ENCODE measurements at places on chromosomes 1 and 21. TPM values are rescaled to one million over a fixed set of nuclear protein-coding genes. Genes with fewer than 3 reads are reported as not detected.
A peak's percentile ranks its signal among the peaks of the same experiment; 100 is the strongest.

GRCh38 chr1:50438945-50439344, 15.7 kb upstream of the DMRTA2 start:
- H3K36me3 ChIP-seq = no peaks in the 10 kb centered on the region
- H3K27ac ChIP-seq = no peak overlapping the region
- DNase-seq = no peak

Gene HRNR
- total RNA-seq = not detected

DNA sequence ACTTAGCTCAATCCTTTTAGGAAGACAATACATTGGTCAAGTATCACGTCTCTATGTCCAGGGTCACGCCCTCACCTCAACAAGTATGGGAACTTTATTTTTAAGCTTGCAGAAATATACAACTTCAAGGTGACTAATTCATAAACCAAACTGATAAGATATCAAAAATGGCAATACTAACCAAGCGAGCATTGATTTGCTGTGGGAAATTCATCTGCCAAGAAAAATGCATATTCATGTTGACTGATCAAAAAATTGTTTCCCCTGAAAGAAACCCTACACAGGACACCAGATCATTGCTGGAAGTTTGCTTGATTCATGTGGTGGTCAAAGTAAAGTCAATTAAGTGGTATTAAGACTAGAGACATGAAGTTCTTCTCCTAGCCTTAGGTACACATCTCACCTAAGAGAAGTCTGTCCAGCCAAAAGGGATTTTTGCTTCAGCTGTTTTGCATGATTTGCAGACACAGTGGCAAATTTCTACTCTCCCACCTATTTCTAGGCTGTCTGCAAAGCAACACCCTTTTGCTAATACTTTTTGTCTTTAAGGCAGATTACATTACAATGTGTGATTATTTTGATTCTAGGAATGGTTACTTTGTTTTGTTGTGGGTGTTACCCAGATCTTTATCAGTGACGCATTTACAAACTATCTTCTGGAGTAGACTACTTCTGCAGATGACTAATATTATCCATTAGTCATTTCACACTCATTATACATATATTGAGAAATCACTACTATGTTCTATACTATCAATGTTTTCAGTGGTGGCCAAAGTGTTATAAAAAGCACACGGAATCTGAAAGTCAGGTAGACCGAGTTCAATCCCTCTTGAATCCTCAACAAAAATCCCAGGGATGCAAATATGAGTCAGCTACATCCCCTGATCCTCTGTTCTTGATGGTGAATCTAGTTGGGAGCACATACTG, 12.4 kb downstream of the SAMSN1 start:
- no peak overlapping the region for H3K27ac ChIP-seq
- H3K27me3 ChIP-seq = no peaks in the 10 kb centered on the region
- H3K4me1 ChIP-seq = no peaks in the 10 kb centered on the region

GRCh38 chr1:9400425-9401079, 107.9 kb downstream of the SPSB1 start:
- no peaks in the 10 kb centered on the region for H3K27me3 ChIP-seq
- peaks cover 14% of the 10 kb centered on the region for H3K4me1 ChIP-seq
- no peak overlapping the region for H3K4me3 ChIP-seq
- DNase-seq = no peak

Gene CATSPERE
- total RNA-seq = 0.86 TPM

Gene CENPF
- 213 TPM for total RNA-seq

DNA sequence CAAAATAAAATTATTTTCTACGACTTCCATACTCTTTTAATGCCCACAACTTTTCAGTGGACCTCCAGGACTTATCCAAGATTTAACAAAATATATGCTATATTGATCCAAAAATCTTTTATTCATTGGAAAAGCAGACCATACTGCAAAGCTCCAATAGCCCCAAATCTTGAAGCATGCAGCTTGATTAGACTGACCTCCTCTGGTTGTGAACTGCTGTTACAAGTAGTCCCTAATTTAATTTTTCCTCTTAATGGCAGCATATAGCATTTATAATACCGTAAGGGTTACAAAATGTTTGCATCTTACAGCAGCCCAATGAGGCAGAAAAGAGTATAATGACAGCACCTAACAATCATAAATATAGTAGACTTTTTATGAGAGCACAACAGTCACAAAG, 49.8 kb downstream of the TPR start:
- H3K4me3 ChIP-seq = no peak overlapping the region
- no peaks in the 10 kb centered on the region for H3K4me1 ChIP-seq
- H3K36me3 ChIP-seq = peaks cover 45% of the 10 kb centered on the region
- peak; percentile 9 for DNase-seq
- no peak overlapping the region for H3K27ac ChIP-seq
- H3K27me3 ChIP-seq = no peaks in the 10 kb centered on the region

Gene CELA3A
- not detected for total RNA-seq

- no peaks in the 10 kb centered on the region for H3K4me1 ChIP-seq
- H3K27ac ChIP-seq = no peak overlapping the region
- no peak overlapping the region for H3K4me3 ChIP-seq
- DNase-seq = no peak
Measured at GRCh38 chr21:43752758-43753438, 23.2 kb downstream of the CSTB start.

DNA sequence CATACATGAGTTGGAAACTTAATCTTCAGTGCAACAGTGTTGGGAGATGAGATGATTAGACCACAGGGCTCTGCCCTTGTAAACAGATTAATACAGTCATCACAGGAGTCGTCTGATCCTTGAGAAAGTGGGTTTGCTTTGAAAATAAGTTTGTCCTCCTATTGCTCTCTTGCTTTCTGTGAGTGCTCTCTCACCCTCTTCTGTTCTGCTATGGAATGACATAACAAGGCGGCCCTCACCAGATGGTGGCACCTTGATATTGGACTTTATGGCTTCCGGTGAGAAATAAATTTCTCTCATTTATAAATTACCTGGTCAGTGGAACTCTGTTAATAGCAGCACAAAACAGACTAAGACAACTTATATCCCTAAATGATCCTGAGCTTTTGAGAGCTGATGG, 353.6 kb downstream of the BRINP3 start:
- H3K4me3 ChIP-seq = no peak overlapping the region
- H3K36me3 ChIP-seq = no peaks in the 10 kb centered on the region
- no peaks in the 10 kb centered on the region for H3K4me1 ChIP-seq

- no peak overlapping the region for H3K4me3 ChIP-seq
- no peaks in the 10 kb centered on the region for H3K27me3 ChIP-seq
- no peaks in the 10 kb centered on the region for H3K36me3 ChIP-seq
- H3K27ac ChIP-seq = no peak overlapping the region
Measured at GRCh38 chr1:208029381-208030287, 118.7 kb upstream of the CD34 start.

GRCh38 chr1:228314315-228314657, 92.3 kb downstream of the TRIM11 start:
- no peak for DNase-seq
- no peak overlapping the region for H3K27ac ChIP-seq
- no peak overlapping the region for H3K4me3 ChIP-seq

- H3K27ac ChIP-seq = no peak overlapping the region
- no peaks in the 10 kb centered on the region for H3K36me3 ChIP-seq
- DNase-seq = no peak
- no peak overlapping the region for H3K4me3 ChIP-seq
- H3K27me3 ChIP-seq = no peaks in the 10 kb centered on the region
Measured at GRCh38 chr21:8991088-8991907, 1530.1 kb upstream of the TPTE start.

- no peaks in the 10 kb centered on the region for H3K27me3 ChIP-seq
- H3K36me3 ChIP-seq = no peaks in the 10 kb centered on the region
- H3K4me3 ChIP-seq = no peak overlapping the region
- H3K27ac ChIP-seq = no peak overlapping the region
- H3K4me1 ChIP-seq = peaks cover 26% of the 10 kb centered on the region
Measured at GRCh38 chr1:83641796-83642443, 357.0 kb downstream of the TTLL7 start.

GRCh38 chr1:14782741-14783591, 184.5 kb downstream of the KAZN start:
- no peak overlapping the region for H3K4me3 ChIP-seq
- H3K36me3 ChIP-seq = no peaks in the 10 kb centered on the region
- DNase-seq = no peak
- H3K27ac ChIP-seq = no peak overlapping the region

DNA sequence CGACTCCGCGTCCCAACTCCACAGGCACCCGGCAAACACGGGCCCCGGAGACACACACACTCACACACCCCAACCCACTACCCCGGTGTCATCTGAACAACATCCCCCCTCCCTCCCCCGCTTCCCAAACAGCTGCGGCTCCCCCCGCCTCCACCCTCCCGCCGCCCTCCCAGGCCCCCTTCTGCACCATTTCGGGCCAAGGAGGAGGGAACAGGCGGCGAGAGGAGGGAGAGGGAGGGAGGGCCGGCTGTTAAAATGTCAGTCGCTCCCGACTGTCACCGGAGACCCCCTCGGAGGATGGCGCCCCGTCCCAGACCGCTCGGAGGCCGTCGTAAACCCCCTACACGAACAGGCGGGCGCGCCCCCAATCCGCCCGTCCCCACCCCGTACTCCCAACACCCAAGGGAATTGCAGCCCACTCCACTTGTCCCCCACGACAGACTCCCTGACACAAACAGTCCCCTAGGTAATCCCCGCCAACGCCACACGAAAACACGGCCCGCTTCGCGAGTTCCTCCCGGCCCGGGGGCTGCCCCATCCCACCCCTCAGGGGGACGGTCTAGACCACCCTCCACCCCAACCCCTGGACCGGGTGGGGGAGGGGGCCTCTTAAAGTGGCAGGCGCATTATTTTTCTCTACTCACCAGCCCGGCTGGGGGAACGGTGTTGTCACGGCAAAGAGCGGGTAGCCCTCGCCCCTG, 583 bp downstream of the MEF2D start:
- H3K4me3 ChIP-seq = peak overlapping the region; percentile 93
- peaks cover 35% of the 10 kb centered on the region for H3K4me1 ChIP-seq
- DNase-seq = peak; percentile 75

Gene FAM78B
- 0.43 TPM for total RNA-seq

- DNase-seq = no peak
- H3K4me1 ChIP-seq = peaks cover 22% of the 10 kb centered on the region
- H3K27ac ChIP-seq = no peak overlapping the region
- H3K36me3 ChIP-seq = no peaks in the 10 kb centered on the region
Measured at GRCh38 chr1:214476986-214477870, 74.2 kb downstream of the PTPN14 start.

GRCh38 chr1:110148961-110149360, 1.3 kb upstream of the SLC6A17 start:
- H3K36me3 ChIP-seq = no peaks in the 10 kb centered on the region
- H3K4me3 ChIP-seq = no peak overlapping the region
- H3K27me3 ChIP-seq = peaks cover 100% of the 10 kb centered on the region
- H3K27ac ChIP-seq = no peak overlapping the region
- peak; percentile 34 for DNase-seq

Gene FCRL4
- not detected for total RNA-seq

GRCh38 chr1:71427066-71427465, 346.2 kb upstream of the ZRANB2 start:
- H3K4me3 ChIP-seq = no peak overlapping the region
- no peak overlapping the region for H3K27ac ChIP-seq
- H3K4me1 ChIP-seq = no peaks in the 10 kb centered on the region
- no peak for DNase-seq
- H3K27me3 ChIP-seq = no peaks in the 10 kb centered on the region
- H3K36me3 ChIP-seq = no peaks in the 10 kb centered on the region

GRCh38 chr1:60866917-60867531, 215.3 kb upstream of the NFIA start:
- peaks cover 4% of the 10 kb centered on the region for H3K4me1 ChIP-seq
- no peaks in the 10 kb centered on the region for H3K36me3 ChIP-seq
- no peak for DNase-seq
- H3K27me3 ChIP-seq = no peaks in the 10 kb centered on the region
- no peak overlapping the region for H3K27ac ChIP-seq
- H3K4me3 ChIP-seq = no peak overlapping the region

DNA sequence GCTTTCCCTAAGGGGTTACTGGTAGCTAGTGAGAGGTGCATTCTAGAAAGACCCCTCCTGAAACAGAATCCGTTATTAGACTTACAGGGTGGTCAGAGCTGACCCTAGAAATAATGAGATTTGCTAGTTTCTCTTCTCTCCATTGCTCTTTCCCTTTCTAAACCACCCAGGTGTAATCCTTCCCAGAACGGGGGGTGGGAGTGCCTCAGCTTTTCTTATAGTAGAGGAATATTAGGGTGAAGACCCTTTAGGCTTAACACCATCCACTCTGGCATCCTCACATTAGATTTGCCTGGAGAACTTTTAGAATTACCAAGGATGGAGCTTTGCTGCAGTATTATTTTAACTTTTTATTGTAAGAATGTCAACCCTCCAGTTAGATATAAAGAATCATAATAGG, 49.4 kb downstream of the CAPN9 start:
- no peaks in the 10 kb centered on the region for H3K36me3 ChIP-seq
- peaks cover 18% of the 10 kb centered on the region for H3K27me3 ChIP-seq
- H3K27ac ChIP-seq = no peak overlapping the region
- DNase-seq = no peak
- no peak overlapping the region for H3K4me3 ChIP-seq

DNA sequence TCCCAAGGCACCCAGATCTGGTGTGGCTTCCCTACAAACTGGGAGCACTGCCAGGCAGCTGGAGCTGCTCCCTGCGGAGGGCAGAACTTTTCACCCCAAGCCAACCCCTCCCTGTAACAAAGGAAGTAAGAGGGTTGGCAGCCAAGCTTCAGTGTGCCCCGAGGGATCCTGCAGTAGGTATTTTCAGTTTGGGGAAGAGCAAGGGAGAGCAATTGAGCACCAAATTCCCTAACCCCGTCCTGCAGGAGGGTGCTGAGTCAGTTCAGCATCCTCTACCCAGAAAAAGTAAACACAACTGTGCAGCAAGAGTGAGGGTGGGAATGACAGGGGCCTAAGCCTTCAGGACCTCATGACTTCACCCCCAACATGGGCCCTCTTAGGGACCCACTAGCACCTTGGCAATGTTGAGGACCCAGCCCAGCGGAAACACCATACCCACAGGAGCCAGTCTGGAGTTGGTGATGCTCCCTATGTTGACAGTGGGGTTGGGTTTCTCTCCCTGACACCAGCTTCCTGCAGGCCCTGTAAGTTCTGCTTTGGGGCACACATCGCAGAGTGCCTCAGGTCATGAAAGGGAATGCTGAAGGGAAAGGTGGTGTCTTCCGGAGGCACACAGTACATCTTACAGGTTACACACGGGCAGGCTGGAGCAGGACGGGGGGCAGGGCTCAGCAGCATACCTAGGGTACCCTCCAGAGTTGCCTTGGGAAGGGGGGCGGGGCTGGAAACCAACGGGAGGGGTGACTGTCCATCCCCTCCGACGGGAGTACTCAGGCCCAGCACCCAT, 14.8 kb downstream of the SH3BP5L start:
- no peaks in the 10 kb centered on the region for H3K27me3 ChIP-seq
- H3K36me3 ChIP-seq = no peaks in the 10 kb centered on the region
- no peak overlapping the region for H3K4me3 ChIP-seq
- DNase-seq = no peak
- no peaks in the 10 kb centered on the region for H3K4me1 ChIP-seq
- H3K27ac ChIP-seq = no peak overlapping the region

- no peaks in the 10 kb centered on the region for H3K36me3 ChIP-seq
- peaks cover 16% of the 10 kb centered on the region for H3K27me3 ChIP-seq
- peaks cover 6% of the 10 kb centered on the region for H3K4me1 ChIP-seq
- H3K27ac ChIP-seq = no peak overlapping the region
- no peak for DNase-seq
Measured at GRCh38 chr1:209689477-209689876, 14.3 kb downstream of the G0S2 start.

- DNase-seq = no peak
- H3K4me1 ChIP-seq = peaks cover 16% of the 10 kb centered on the region
Measured at GRCh38 chr1:175385316-175385715, 192.7 kb upstream of the KIAA0040 start.

Data from neural progenitor cell (in vitro differentiated cells).